AG09319 (cell line): ENCODE measurements at places on chromosomes 11 and 22.

GRCh38 chr11:126602993-126603392, 247.5 kb downstream of the ST3GAL4 start:
- no peak for DNase-seq

- DNase-seq, result no peak
Measured at GRCh38 chr11:36729825-36730224, 131.8 kb upstream of the RAG2 start.

- DNase-seq, result no peak
Measured at GRCh38 chr11:96061069-96061468, 137.2 kb upstream of the MTMR2 start.

DNA sequence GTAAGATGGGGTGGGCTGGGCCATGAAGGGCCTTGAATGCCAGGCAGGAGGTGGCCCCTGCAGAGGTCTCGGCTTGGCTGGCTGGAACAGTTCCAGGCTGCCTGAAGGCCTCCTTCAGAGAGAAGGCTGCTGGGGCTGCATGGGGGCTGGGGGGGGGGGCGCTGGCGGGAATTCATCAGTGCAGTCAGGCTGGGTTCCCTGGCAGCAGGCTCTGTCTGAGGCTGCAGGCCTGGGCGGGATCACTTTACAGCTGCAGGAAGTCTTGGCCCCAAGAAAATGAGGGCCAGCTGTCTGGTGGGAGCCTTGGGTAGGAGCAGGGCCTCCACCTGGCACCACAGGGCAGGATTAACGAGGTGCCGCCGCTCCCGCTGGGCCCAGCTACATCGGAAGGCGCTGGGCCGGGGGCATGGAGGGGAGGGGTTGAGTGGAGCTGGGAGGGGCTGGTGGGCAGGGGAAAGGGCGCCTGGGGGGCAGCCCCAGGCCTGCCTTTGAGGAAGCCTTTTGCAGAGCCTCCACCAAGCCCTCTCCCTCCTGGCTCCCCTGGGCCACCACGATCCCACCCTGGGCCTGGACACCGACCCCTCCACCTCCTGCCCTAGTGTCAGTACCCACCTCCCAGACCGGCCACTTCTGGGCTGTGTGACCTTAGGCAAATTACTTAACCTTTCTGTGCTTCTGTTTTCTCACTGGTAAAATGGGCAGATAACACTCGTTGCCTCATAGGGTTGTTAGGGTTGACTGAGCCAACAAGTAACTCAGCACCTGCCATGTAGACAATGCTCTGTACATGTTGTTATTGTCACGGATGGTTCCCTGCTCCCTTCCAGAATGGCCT, 31.0 kb upstream of the HMOX1 start:
- no peak for DNase-seq

DNA sequence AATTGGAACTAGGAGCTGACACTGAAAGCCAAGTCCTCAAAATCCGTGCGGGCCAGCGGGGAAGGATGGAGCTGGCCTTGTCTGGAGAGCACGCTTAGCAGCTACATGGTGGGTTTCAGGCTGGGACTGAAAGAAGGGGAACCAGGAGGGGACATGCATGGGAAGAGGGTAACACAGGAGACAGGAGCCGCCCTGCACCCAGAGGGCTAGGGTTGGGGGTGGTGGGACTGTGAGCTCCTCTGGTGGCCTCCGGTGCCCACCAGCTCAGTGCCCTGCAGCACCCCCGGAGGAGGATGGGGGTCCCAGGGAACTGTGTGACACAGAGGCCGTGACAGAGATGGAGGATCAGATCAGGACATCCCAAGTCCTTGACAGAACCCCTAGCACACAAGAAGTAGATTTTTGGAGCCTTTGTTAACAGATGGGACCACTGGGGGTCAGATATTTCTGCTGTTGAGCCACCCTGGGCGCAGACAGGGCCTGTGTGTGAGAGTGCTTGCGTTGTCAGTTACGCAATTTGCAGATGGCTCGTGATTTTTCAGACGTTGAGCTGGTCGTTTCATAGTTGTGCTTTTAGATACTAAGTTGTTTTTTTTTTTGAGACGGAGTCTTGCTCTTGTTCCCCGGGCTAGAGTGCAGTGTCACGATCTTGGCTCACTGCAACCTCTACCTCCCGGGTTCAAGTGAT, 21.3 kb upstream of the GRAMD4 start:
- no peak for DNase-seq

DNA sequence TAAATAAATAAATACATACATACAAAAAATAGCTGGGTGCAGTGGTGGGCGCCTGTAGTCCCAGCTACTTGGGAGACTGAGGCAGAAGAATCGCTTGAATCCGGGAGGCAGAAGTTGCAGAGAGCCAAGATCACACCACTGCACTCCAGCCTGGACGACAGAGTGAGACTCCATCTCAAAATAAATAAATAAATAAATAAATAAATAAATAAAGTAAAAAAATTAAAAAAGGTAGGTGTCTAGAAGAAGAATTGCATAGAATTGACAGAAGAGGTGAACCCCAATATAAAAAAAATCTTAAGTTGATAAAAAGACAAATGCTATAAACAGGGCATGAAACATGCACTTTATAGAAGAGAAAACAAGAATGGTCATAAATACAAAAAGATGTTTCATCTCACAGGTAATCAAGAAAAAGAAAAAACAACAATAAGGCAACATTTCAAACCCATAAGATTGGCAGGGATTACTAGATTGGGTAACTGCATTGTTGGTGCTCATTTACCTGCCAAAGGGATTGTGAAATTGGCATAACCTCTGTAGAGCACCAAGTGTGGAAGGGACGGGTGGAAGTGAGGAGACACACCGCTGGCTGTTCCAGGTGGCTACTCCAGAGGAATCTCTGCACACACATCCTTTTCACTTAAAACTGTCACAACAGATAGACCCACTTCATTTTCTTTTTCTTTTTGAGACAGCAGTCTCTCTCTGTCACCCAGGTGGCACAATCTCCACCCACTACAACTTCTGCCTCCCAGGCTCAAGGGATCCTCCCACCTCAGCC, 44.7 kb downstream of the NF2 start:
- no peak for DNase-seq

DNA sequence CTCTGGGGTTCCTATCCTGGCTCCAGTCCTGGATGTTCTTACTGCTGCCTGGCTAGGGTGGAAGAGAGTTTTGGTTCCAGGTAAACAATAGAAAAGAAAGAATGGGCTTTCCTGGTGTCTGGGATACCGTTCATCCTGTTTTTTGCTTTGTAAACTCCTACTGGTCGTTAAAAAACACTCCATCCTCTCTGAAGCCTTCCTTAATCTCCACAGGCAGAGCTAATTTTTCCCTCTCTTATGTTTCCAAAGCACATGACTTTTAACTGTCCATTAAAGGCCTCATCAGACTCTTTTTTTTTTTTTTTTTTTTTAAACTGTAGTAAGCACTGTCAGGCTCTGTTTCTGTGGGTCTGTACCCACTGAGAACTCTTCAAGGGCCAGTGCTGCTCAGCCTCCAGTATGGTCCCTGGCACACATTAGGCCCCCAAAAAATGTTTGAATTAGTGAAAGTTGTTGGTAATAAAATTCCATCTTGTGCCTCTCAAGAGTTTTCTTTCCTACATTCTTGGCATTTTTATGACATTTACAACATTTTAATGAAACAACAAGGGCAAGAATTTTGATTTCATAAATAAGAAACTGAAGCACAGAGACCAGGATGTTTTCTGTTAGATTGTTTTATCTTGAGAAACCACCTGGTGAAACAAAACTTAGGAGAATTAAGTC, 104.2 kb downstream of the TEAD1 start:
- no peak for DNase-seq

DNA sequence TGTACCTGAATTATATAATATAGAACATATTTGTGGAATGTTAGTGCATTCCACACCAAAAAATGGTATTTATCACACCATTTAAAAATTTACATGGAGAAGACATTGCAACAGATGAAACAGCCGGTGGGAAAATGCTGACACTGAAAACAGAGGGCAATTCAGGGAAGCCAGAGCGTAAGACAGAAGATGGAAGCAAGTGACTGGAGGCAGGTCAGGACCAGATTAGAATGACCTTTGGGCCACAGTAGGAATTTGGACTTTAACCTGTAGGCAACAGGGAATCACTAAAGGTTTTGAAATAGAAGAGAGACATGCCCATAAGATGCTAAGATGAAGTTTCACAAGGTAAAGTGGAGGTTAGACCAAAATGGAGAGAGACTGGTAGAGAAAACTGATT, 60.5 kb downstream of the METTL15 start:
- no peak for DNase-seq

- DNase-seq, result no peak
Measured at GRCh38 chr22:41725510-41726110, 26.3 kb downstream of the MEI1 start.

GRCh38 chr11:71129624-71130023, 122.8 kb downstream of the SHANK2 start:
- DNase-seq, result no peak

GRCh38 chr22:46579751-46580449, 40.3 kb upstream of the GRAMD4 start:
- DNase-seq, result no peak

GRCh38 chr11:44377914-44378321, 68.0 kb upstream of the ALX4 start:
- no peak for DNase-seq

- DNase-seq, result no peak
Measured at GRCh38 chr22:19816372-19817119, 38.1 kb downstream of the GNB1L start.

GRCh38 chr11:119785131-119785530, 56.1 kb upstream of the NECTIN1 start:
- no peak for DNase-seq

- DNase-seq, result no peak
Measured at GRCh38 chr22:42644422-42645340, 4.3 kb upstream of the ATP5MGL start.

DNA sequence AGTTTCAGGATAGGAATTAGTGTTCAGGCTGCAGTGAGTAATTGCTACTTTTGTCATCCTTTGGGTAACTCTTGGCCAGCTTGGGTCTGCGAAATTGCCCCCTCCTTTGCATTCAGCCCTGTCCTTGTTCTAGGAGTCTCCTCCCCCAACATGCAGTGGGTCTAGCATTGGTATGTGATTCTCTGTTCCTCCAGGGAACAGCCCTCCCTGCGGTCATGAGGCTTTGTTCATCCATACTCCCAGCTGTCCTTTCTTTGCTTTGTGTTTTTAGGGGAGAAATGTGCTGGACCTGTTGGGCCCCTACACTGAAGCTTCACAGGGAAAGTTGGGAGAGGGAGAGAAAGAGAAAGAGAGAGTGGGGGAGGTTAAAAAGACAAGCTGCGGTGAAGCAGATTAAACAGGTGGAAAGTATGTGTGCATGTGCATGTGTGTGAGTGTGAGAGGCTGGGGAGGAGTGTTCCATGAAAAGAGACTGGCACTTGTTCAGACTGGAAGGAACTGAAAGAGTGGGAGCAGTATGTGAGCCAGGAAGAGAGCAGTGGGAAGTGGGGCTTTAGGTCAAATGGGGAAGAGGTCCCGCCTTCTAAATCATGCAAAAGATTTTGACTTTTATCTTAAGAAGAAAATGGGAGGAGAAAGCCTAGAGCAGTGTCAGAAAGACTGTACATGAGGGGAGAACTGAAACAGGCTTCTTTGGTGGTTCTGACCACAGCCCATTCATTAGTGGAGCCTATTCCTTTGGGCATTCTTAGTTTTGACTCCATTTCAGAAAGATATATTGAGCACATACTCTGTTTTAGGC, 17.9 kb upstream of the SESN3 start:
- DNase-seq, result no peak

GRCh38 chr22:36546092-36546804, 17.3 kb upstream of the EIF3D start:
- DNase-seq, result no peak

DNA sequence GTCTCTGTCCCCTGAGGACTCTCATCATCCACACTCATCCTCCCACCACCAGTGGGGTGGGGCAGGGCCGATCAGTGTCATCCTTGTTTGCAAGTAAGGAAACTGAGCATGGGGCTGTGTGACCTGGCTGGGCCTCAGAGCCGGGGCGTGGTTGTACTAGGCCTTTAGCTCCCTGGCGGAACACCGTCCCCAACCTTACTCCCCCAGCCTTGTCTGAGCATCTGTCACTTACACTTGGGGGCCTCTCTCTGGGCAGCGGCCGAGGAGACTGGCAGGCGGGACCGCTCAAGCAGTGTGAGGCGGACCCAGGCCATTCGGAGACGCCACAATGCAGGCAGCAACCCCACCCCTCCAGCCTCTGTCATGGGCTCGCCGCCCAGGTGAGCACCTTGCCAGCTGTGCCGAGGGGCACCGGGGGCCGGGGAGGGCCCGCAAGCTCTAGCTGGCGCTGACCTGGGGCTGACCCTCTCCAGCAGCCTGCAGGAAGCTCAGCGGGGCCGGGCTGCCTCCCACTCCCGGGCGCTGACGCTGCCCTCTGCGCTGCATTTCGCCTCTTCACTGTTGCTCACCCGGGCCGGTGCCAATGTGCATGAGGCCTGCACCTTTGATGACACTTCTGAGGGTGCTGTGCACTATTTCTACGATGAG, 3.8 kb downstream of the PCNX3 start:
- no peak for DNase-seq

DNA sequence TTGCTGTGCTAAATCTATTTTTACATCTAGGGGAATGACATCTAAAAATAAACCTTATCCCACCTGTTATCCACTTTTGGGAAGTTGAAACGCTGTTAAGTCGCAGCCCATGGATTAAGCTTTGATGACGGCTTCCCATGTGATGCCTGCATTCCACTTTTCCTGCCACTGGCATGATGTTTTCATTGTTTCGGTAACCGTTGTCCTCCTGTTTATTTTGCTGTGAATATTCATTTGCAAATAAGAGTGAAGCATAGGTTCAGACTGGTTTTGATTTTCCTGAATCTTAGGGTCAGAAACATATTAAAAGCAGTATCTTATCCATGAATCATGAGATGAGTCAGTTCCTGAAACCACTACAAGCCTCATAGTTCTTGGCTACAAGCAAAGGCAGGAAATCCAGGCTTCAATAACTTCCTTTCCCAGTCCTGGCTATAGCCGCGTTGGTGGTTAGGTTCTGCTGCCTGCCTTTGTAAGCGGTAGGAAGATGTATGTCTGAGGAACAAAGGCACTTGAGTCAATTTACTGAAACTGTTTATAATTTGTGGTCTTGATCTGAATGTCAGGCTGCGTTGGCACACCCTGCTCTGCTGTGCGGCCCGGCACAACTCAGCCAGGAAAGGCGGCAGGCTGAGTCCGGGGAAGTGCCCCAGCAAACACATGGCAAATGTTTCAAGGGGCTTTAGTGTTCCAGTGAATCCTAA, 19.4 kb downstream of the TEAD1 start:
- DNase-seq, result peak; percentile 92

GRCh38 chr11:36532941-36533601, 23.0 kb upstream of the TRAF6 start:
- no peak for DNase-seq

- DNase-seq, result no peak
Measured at GRCh38 chr22:31728857-31729256, 21.1 kb downstream of the PRR14L start.
